ENCODE measurements at places on chromosomes 1 and 21.

GRCh38 chr1:234670967-234671626 lies 61.1 kb upstream of the IRF2BP2 start:
- no peak for DNase-seq

DNA sequence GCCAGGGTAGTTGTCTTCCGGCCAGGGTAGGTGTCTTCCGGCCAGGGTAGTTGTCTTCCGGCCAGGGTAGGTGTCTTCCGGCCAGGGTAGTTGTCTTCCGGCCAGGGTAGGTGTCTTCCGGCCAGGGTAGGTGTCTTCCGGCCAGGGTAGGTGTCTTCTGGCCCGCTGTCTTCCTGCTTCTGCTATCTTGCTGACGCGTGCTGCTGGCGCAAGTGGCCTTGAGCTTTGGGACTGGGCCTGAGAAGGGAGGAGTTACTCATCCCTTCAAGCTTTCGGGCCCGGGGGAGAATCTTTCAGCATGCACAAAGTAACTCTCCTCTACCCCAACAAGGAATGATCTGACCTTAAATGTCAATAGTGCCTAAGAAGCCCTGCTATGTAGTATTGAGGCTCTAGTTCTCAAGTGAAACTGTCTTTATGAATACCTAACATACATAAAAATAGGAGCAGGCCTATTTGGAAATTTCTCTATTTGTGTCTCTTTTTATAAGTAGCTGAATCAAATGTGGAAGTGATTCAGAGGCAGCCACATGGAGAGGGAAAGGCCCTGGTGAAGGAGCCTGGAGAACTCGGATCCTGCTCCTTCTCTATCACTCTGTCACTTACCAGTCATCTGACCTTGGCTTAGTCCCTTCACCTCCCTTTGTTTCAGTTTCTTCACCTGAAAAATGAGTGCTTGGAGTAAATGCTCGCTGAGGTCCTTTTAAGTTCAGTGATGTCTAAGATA lies 65.6 kb downstream of the RGL1 start:
- no peak for DNase-seq

DNA sequence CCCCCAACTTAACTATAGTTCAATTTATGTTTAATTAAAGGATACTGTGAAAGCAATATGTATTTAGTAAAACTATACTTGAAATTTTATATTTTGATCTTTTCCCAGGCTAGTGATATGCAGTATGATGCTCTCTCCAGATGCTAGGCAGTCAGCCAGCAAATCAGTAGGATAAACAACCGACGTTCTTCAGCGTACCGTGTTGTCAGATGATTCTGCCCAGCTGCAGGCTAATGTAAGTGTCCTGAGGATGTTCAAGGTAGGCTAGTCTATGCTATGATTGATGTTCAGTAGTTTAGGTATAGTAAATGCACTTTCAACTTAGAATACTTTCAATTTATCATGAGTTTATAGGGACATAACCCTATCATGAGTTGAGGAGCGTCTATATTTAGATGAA lies 762.6 kb downstream of the MRPL39 start:
- peak; percentile 22 for DNase-seq

GRCh38 chr1:43077273-43077672 lies 94.8 kb downstream of the EBNA1BP2 start:
- no peak for DNase-seq

GRCh38 chr1:85615586-85616363 lies 35.2 kb downstream of the CCN1 start:
- DNase-seq, result no peak

All from BE2C (cell line).